Cardiac muscle cell (in vitro differentiated cells and primary cell): ENCODE measurements at places on chromosomes 7 and 10. TPM values are rescaled to one million over a fixed set of nuclear protein-coding genes. Genes with fewer than 3 reads are reported as not detected.
A peak's percentile ranks its signal among the peaks of the same experiment; 100 is the strongest.

GRCh38 chr7:99126921-99127553, 16.9 kb downstream of the SMURF1 start:
- DNase-seq, result no peak

- DNase-seq, result peak; percentile 68
Measured at GRCh38 chr10:109934958-109935793, 11.9 kb upstream of the XPNPEP1 start.

DNA sequence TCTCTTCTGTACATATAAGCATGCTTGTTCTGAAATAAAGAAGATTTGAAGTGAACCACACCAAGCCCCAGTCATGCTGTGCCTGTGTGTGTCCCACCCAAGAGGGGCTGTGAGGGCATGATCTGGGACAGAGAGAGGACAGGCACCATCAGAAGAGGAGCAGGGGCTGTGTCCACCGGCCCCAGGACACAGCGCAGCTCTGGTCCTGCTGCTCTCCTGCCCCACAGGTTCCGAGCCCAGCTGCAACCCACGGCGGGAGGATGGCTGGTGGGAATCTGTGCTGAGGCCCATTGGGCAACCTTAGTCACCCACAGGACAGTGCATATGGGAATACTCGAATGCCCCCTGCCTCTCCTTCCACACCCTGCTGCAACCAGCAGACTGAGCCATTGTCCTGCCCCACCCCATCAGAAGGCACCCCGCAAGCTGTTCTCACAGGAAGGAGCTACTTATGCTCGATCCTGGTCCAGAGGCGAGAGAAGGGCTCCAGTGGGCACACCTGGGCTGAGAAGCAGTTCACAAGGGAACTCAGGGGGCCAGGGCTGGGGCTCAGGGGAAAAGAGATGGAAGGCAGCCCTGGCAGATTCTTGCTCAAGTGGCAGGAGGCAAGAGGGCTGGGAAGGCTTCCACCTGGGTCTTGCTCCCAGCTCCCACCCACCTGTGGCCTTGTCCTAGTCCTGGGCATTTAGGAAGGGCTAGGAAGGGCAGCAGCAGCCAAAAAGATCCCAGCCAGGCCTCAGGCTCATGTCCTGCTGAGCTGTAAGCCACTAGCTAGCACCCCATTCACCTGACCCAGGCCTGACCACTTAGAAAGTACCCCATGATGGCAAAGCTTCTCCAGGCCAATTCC, 31.9 kb downstream of the LDB3 start:
- no peak for DNase-seq

DNA sequence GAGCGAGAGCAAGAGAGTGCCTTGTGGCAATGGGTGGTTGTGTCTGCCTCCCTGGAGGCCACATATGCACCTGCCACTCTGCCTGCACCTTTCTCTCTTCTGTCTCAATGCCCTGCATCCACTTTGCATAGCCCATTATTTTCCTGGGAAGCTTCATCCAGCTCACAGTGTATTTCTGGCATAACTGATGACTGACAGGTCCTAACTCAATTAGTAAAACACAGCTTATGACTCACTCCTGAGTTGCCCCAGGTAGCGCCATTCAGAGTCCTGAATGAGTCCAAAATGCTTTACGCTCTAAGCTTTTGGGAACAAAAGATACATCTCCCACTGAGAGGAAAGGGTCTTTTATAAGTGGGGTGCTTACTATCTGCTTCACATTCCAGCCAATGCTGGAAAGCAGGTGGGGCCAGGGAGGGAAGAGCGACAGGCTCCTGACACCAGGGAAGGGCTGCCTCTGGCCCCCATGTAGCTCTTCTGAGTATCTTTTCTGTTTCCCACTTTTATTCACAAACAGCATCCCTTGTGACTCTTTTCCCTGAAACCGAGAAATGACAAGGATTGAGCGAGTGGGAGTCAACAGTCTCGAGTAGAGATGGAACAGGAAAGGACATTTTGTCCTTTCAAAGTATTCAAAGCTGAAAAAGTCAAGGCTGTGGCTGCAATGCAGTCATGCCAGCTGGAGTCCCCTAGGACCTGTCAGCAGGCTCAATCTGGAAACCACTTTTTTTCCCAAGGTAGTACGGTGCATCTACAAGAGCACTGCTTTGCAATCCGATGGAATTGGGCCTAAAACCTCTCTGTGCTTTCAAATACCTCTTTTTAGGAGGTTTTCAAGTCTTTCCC, 479.3 kb upstream of the PODXL start:
- DNase-seq, result peak; percentile 26

- no peak for DNase-seq
Measured at GRCh38 chr7:75699993-75700392, 38.7 kb downstream of the HIP1 start.

LRRC18 gene
- not detected in 2 replicates for total RNA-seq
